ENCODE measurements at places on chromosomes 16 and 17.

- peak; percentile 14 for DNase-seq
These were observed 231.9 kb downstream of the SEC14L1 start for GRCh38 chr17:77372444-77373298.

GRCh38 chr16:56246051-56246817 is 54.9 kb downstream of the GNAO1 start:
- no peak for DNase-seq

- DNase-seq = no peak
These were observed 39.2 kb upstream of the GSE1 start for GRCh38 chr16:85573696-85574641.

DNA sequence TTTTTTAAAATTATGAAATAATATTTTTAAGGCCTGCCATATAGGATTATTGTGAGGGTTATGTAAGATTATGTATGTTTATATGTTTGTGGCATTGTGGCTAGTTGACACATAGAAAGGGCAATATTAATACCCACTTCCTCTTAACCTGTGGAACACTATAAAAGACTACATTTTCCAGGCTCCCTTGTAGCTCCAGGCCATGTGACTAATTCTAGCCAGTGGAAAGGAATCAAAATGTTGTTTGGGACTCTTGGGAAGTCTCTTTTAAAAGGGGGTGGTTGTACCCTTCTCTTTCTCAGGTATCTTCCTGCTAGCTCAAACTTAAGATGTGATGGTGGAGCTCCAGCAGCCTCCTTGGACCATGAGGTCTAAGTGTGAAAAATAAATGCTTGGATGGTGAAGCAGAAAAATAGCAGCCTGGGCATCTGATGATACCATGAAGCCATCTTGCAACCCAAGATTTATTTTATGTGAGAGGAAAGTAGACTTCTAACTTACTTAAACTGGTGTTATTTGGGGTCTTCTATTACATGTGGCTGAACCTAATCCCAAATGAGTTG is 39.2 kb downstream of the TEKT5 start:
- no peak for DNase-seq

- peak; percentile 9 for DNase-seq
These were observed 16.3 kb downstream of the NACA2 start for GRCh38 chr17:61574542-61575351.

GRCh38 chr16:84658690-84659089 is 10.4 kb downstream of the KLHL36 start:
- DNase-seq = no peak

DNA sequence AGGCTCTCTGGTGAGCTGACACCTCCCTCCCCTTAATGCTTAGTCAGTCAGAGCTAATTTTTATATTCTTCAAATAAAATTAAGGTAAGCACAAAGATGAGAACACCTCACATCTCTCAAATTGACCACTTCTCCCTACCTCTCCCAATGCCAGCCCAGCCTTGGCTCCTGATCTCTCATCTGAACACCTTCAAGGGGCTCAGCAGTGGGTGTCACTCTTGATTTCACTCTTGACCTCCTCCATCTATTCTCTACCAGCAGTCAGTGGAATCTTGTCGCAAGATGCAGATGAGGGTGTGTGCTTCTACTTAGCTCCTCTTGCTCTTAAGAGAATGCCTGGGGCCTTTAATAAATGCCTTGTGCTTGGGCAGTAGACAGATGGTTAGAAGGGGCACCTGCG is 309.0 kb upstream of the IRX3 start:
- no peak for DNase-seq

DNA sequence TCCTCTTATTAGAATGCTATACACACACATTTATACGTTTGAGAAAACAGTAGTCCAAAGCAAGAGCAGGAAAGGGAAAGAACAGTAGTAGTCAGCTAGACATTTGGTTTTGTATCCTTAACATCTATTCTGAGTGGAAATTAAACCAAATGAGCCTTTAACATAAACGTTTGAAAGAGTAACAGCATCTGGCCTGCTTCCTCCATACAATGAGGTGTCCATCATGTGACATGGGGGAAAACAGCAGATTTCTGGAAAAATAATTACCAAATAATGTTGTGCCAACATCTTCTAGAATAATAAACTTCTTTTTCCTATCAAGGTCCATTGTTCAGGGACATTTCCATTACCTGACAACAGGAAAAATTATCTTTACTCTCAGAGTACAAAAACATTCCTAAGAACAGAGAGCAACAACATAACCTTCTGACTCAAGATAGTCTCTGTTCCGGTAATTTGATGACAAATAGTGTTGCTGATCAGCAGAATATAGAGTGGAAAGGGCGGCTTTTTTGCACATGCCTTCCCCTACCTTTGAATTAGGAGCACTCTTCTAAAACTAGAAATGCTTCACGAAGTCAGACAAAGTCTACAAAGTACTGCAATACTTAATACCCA is 20.2 kb downstream of the CYTH1 start:
- no peak for DNase-seq

- no peak for DNase-seq
These were observed 70.5 kb upstream of the GNG13 start for GRCh38 chr16:870856-871561.

DNA sequence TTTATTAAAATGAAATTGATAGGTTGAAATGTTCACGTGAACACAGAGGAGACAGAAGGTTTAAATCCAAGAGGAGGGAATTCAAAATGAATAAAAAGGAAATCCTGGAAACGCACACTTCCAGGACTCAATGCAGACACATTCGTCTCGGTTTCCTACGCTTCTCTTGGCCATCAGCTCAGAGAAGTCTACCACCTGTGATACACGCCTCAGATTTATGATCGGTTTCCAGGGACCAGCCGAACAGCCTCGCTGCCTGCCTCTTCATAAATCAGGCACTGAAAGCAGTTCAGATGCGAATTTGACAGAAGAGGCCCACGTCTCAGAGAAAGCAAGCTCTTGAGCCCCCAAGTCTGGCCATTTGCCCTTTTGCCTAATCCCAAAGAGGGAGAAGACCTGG is 125.5 kb upstream of the IRX3 start:
- DNase-seq = no peak

- DNase-seq = no peak
These were observed 11.8 kb downstream of the MRM1 start for GRCh38 chr17:36613155-36613554.

DNA sequence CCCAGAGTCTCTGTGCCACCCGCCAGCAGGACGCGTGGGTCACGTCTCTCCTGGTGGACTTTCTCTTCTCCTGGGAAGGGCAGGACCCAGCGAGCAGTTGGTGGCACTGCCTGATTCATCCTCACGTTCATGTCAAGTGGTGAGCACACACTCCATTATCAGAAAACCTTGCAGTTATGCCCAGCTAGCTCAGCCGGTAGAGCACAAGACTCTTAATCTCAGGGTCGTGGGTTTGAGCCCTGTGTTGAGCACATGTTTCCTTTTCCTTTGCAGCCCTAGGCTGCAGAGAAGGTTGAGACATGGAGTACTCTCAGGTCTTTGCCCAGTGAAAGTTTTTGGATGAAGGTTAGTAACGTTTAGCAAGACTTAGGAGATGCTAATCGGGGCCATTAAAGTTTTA is 8.0 kb downstream of the OR1F1 start:
- DNase-seq = no peak

- DNase-seq = peak; percentile 18
These were observed 11.6 kb downstream of the KRT33A start for GRCh38 chr17:41338961-41339485.

DNA sequence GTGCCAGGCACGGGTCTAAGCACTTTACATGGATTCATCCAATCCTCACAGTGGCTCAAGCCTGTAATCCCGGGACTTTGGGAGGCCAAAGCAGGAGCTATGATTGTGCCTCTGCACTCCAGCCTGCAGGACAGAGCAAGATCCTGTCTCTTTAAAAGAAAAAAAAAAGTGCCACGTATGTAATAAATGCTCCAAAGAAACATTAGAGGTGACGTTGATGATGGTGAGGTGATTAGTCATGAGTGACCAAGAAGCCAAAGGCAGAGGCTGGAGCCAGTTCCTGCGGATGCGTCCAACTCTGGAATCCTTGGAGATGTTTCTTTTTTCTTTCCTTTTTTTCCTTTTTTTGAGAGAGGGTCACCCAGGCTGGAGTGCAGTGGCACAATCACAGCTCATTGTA is 59.4 kb upstream of the SIAH1 start:
- no peak for DNase-seq

DNA sequence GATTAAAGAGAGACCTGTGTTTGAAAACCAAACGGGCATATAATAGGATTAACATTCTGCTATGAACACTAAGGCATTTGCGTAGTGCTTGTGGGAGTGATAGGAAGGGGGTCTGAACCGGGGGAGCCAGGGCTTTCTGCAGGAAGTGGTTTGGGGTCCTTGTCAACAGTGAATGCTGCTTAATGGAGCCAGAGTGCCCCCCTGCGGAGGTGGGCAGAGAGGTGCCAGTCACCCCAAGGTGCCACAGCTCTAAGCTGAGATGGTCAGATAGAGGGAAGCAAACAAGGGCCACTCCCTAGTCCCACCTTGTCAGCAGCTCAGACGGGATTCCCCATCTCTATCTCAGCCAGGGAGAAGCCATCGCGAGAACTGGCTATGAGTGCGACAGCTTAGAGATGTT is 17.7 kb downstream of the NAA60 start:
- DNase-seq = no peak

DNA sequence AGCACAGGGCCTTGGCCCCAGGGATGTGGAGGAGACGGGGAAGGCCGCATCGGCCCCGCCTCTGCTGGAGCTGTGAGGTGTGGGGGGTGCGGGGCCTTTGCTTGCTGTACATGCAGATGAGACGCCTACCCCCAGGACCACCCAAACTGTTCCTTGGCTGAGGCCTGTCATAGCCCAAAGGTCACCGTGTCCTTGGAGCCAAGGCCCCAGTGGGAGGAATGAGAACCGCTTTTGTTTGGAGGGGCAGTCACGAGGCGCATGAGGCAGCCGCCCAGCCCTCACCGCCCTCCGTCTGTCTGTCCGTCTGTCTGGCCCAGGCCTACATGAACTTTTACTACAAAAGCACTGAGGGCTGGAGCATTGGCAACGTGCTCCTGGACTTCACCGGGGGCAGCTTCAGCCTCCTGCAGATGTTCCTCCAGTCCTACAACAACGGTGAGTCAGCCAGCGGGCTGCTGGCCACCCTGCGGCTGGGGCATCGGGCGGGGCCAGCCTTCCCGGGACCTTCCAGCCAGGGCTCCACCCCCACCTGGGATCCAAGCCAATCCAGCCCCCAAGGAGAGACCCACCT is 8.8 kb downstream of the TAX1BP3 start:
- DNase-seq = no peak

GRCh38 chr17:13561606-13562270 is 40.0 kb downstream of the HS3ST3A1 start:
- DNase-seq = no peak

- no peak for DNase-seq
These were observed 387.4 kb downstream of the CPPED1 start for GRCh38 chr16:12416136-12416787.

DNA sequence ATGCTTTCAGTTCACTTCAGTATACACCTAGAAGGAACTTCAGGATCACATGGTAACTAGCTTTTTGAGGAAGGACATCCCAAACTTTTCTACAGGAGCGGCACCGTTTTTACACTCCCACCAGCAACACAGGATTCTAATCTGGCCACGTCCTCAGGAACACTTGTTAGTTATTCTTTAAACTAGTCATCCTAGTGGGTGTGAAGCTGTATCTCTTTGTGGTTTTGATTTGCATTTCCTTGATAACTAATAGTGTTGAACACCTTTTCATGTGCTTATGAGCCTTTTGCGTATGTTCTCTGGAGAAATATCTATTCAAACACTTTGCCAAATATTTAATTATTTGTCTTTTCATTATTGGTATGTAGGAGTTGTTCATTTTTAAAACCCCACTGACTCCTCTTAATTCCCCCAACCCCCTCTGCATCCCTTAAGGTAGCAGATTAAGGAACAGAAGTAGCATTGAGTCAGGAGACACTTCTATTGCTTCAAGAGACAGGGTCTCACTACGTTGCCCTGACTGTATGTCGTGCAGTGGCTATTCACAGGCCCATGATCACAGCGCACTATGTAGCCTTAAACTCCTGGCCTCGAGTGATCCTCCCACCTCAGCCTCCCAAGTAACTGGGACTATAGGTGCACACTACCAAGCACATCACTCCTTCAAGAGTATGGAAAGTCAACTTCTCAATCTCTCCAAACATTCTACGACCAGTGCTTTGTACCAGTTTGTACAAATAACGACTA is 25.4 kb downstream of the YWHAE start:
- no peak for DNase-seq

- no peak for DNase-seq
These were observed 22.9 kb downstream of the GDE1 start for GRCh38 chr16:19499006-19499405.

- DNase-seq = no peak
These were observed 2.5 kb upstream of the METRNL start for GRCh38 chr17:83076938-83077337.

GRCh38 chr17:33085256-33085655 is 93.6 kb downstream of the SPACA3 start:
- DNase-seq = no peak

DNA sequence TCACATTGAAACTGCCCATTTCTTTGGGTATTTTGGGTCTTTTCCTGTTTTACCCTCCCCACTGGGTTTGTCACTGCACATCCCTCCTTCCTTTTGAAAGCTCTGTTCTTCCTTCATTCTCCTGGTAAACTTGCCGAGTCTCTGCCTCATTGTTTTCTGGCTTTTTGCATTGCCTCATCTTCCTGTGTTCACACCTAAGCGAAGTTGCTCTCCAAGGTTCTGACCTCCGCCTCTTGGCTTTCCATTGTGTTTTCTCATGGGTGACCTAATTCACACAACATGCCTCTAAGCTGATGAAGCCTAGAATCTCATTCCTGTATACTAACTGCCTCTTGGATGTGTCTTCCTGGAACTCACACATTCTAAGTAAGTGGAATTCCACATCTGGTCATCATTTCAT is 1096.1 kb upstream of the EEF2KMT start:
- no peak for DNase-seq

DNA sequence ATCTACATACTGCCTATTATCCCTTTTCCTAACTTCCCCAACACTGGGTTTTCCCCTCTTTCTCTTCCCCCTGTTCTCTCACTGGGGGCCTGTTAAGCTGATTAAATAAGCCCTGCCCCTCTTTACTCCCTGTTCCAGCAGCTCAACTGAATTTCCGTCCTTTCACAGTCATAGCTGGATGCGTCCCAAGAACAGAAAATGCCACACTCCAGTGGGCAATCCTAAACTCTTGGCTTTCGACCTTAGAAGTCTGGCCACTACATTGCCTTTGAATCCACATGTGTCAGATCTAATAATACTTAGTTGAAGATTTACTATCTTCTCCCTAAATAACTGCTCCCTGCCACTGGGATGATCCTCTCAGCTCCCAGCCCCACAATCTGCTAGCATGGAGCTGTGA is 34.5 kb downstream of the KCNJ16 start:
- no peak for DNase-seq

GRCh38 chr17:41096055-41096454 is 1.9 kb downstream of the KRTAP4-8 start:
- no peak for DNase-seq

- DNase-seq = no peak
These were observed 60.4 kb downstream of the NOG start for GRCh38 chr17:56653877-56654276.

GRCh38 chr16:64321881-64322280 is 800.0 kb downstream of the CDH11 start:
- DNase-seq = no peak

- DNase-seq = no peak
These were observed 2.2 kb downstream of the PMFBP1 start for GRCh38 chr16:72169708-72170107.

GRCh38 chr16:67235816-67236562 is 9.1 kb downstream of the TMEM208 start:
- no peak for DNase-seq

- no peak for DNase-seq
These were observed 4.8 kb downstream of the CACNG1 start for GRCh38 chr17:67049025-67049739.
